Activated T-helper 1 cell treated with Interleukin-2 at 50 U/mL for 16 hours (primary cell): ENCODE measurements at places on chromosomes 3 and 15.

DNA sequence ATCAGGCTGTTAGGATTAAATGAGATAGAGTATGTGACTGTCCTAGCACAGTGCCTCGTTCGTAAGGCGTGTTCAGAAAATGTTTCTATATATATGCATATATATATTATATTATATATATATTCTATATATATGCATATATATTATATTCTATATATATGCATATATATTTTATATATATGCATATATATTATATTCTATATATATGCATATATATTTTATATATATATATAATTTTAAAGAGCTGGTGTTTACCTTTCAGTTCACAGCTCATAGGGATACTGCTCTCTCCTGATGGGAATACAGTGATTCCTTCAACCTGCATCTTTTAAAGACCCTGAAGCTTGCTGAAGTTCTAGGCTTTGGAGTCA lies 702 bp downstream of the NDUFB4 start:
- DNase-seq, result no peak

DNA sequence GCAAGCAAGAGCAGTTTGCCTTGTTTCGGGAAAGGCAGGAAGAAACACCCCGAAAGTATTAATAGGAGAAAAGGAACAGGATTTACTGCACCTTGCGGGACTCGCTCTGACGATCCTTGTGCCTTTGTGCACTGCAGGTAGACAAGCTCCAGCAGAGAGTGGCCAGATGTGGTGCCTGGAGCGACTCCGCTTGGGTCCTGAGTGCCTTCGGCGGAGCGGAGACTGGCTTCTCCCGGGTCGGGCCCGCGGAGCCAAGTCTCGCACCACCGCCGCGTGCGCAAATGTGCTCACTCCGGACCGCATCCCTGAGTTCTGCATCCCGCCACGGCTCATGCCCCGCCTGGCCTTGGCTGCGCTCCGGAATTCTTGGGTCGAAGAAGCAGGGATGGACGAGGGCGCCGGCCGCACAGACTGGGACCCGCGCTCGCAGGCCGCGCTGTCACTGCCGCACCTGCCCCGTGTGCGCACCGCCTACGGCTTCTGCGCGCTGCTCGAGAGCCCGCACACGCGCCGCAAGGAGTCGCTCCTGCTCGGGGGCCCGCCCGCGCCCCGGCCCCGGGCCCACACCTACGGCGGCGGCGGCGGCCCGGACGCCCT lies 769 bp downstream of the C2CD4A start:
- peak; percentile 1 for DNase-seq

DNA sequence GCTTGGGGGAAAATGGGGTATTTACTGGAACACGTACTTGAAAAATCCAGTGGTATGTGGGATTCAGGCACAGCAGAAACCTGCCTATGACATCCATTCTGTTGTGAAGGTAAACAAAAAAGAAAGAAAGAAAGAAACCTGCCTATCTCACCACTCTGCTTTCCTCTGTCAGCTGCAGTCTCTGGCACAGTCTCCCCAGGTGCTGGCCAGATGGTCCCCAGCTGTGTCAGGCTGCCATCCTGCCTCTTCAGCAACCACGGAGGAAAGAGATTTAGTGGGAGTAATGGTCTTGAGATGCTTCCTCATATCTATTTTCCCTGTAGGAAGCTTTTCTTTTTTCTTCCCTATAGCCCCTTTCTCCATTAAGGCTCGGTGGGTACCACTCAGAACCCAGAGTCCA lies 2.5 kb upstream of the PXYLP1 start:
- no peak for DNase-seq

GRCh38 chr15:48641416-48641815 lies 4.1 kb downstream of the FBN1 start:
- DNase-seq, result no peak

DNA sequence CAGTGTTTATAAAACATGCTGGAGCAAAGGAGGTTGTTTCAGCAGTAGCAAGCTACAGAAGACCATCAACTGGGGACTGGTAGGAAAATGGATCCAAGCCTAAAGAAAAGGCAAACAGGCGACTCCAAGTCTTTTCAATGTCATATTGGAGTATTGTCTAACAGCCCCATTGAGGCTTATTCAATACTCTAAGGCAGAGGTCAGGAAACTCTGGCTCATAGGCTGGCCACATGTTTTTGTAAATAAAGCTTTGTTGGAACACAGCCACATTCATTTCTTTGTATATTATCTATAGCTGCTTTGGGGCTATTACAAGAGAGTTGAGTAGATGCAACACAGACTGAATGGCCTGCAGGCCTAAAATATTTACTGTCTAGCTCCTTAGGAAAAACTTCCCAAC lies 77.5 kb downstream of the RPL22L1 start:
- no peak for DNase-seq

- no peak for DNase-seq
Observed at GRCh38 chr15:92611995-92612745, 43.4 kb downstream of the FAM174B start.

DNA sequence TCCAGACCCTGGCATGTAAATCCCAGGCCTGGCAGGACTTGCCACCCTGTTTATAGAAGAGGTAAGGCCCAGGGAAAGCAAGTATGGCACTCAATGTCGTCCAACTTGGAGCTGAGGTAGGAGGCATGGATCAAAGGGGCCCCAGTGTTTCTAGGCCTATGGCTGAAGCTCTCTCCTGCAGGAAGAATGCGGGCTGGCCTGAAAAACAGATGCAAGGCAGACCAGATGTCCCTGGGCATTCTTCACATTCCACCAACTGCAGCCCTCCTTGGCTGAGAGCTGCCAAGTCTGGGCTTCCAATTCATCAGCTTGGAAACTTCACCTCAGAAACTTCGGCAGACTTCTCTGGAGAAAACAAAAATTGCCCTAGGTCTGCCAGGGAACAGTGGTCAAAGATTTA lies 22.2 kb downstream of the MESD start:
- DNase-seq, result no peak

DNA sequence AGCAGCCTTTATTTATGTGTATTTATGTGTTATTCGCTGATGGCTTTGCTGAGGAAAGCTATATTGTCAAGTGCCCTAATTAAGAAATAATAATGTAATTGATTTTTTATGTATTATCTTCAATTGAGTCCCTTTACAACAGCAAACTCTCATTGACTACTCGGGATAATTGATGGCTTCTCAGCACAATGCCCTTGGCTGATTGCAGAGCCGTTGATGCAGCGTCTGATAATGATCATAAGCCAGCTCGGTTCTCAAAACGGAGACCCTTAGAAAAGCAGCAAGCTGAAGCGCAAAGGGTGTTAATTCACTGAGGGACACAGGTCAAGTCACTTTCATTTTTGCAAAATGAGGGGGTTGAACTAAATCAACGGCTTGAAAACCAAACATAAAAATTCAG lies 357.1 kb upstream of the KCNH8 start:
- DNase-seq, result no peak

- no peak for DNase-seq
Observed at GRCh38 chr3:189429019-189429418, 202.2 kb upstream of the TP63 start.

GRCh38 chr3:126880901-126881300 lies 102.0 kb upstream of the PLXNA1 start:
- DNase-seq, result no peak

DNA sequence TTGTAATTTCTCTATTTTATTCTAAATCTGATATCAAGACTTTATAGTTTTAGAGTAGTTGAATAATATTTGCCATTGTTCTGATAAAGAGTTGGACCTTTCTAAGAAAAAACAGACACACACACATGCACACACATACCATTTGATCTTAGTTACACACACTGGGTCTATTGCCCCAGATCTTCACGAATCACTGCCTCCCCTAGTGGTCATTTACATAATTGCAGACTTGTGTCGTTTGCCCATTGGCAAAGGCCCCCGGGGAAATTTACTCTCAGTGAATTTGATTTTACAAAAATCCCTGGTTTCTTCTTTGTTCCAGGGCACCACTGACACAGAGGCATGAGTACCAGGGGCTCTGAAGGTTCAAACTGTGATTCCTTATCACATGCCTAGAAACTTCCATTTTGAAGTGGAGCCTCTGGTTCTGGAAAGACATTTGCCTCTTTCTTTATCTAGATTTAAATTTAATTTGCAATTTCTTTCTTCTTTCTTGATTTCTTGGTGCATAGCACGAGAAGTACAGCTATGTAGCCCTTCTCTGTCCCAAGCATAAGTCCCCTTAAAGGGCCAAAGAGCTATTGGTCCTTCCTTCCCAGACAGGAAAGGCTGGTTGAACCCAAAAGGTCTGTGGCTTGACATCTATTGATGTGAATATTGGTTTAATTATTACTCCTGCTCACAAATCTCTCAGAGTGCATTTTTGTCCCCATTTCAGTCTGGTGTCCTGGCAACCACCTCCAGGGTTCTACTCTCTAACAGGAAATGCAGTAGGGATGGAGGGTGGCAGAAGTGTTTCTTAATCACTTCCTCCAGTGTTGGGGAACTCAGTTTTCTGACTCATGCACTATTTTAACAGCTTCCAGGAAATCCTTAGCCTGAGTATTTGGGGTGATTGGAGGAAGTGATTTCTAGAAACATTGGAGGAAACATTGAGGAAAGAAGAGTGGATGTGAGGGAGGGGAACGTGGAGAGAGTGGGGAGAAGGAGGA lies 32.4 kb upstream of the SLC6A11 start:
- DNase-seq, result no peak

DNA sequence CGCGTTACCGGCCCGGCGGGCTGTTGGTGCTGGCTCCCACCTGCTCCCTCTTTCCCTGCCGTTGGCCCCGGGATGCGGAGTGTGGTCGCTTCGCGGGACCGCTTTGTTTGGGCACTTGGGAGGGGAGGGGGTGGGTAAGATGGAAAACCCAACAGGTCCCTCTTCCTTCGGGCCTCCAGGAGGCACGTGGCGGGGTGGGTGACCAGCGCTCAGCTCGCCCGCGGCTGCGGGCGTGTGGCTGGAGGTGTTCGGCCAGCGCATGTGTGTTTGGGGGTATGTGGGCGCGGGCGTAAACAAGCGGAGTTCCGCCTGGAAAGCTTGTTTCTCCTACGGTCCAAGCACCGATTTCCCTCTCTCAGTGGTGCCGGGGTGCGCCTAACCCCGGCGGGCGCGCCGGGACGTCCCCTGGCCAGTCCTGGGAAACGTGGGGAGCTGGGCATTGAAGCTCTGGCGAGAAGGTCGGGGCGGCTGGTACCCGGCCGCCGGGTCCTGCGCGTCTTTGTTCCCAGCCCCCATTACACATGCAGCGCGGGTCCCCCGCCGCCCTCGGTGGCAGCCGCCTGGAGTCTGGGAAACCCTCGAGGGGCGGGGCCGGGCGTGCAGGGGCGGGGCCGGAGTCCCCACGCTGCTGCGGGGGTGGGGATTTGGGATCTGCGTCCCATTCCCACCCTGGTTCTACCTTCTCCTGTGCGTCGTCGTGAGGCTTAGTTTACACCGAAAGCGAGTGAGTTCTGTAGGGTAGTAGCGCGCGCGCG lies 1.4 kb downstream of the ACVR2B start:
- no peak for DNase-seq

- no peak for DNase-seq
Observed at GRCh38 chr3:100710261-100710968, 1.1 kb downstream of the TFG start.
